ENCODE measurements at places on chromosomes 2 and 18.
A peak's percentile ranks its signal among the peaks of the same experiment; 100 is the strongest.

DNA sequence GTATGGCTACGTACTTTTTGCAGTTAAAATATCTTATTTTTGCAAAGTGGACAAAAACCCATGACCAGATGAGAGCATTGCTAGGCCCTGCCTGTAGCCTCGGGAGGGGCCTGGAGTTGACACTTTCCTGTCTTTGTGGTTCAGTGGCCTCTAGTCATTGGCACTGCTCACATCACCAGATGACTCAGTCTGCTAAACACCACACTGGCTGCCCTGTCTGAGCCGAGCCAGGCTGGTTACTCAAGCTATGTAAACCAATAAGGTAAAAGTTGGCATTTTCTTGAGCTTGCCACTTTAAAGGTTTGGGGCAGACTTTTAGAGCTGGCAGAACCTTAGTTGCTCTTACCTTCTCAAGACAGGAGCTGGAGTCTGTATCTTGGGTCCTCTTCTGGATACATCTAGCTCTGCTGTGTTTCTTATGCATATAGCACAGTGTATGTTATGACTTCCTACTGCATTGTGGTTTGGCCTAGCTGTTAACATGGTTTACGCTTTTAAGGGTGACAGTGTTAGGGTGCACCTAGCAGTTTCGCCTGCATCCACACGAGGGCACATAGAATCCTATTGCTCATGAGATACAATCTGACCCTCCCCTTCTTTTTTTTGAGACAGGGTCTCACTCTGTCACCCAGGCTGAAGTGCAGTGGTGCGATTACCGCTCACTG lies 76.4 kb downstream of the AP1S3 start:
- peak; percentile 17 for DNase-seq

- no peak for DNase-seq
These were observed 108.4 kb downstream of the PRELID3A start for GRCh38 chr18:12516049-12516630.

GRCh38 chr2:183428881-183429280 lies 304.6 kb downstream of the NUP35 start:
- no peak for DNase-seq

DNA sequence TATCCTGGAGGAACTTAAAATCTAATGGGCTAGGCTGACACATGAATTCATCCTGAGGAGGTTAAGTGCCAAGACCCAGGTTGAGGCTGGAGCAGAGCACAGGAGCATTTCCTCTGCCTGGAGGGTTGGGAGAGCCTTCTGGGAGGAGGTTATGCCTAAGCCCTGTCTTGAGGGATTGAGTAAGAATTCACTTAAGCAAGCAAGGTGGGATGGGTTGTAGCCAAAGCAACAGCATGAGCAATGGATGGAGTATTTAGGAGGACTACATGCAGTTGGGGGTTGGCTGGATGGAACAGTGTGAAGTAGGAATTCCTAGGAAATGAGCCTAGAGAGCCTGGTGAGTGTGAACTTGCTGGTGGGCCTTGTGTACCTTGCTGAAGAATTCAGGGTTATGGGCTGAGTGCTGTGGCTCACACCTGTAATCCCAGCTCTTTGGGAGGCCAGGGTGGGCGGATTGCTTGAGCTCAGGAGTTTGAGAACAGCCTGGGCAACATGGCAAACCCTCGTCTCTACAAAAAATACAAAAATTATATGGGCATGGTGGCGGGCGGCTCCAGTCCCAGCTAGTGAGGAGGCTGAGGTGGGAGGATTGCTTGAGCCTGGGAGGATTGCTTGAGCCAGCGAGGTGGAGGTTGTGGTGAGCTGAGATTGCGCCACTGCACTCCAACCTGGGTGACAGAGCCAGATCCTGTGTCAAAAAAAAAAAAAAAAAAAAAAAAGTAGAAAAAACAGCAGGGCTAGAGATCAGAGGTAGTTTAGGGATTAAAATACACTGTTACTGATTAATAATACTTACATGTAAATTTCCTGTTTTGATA lies 22.2 kb downstream of the TANC1 start:
- DNase-seq = no peak

- DNase-seq = no peak
These were observed 1.2 kb upstream of the BCL11A start for GRCh38 chr2:60554646-60555065.

- DNase-seq = peak; percentile 58
These were observed 6.2 kb upstream of the GPR155 start for GRCh38 chr2:174492963-174493431.

DNA sequence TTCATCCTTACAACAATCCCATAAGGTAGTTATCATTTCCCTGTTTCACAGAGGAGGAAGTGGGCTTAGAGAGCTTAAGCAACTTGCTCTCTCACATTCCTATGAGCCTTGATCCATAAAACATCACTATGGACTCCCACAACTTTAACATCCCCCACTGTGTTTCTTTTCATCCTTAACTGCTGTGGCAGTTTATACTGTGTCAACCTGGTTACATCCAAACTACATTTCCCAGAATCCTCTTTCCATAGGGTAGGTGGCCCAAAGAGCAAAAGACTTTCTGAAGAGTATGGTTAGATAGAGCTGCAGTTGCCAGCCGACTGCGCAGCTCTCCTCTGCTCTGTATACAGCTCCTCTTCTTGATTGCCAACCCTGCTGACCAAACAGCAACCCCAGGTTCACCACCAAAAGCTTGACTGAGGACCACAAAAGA lies 22.5 kb downstream of the MAP3K2 start:
- no peak for DNase-seq

DNA sequence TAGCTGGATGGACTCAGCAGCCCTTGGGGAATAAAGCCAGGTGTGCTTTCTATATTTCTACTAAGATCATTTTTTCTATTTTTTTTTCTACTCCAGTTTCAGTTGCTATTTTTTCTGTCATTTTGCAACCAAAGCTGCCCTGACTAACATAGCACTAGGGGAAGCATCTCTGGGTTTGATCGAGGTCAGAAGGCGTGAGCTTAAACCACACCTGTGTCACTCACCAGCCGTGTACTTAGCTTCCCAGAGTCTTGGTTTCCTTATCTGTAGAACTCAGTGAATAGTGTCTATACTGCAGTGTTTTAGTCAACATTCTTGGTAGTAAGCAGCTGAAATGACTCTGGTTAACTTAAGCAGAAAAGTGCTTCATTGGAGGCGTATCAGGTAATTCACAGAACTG lies 489.6 kb upstream of the SPRED2 start:
- DNase-seq = no peak

DNA sequence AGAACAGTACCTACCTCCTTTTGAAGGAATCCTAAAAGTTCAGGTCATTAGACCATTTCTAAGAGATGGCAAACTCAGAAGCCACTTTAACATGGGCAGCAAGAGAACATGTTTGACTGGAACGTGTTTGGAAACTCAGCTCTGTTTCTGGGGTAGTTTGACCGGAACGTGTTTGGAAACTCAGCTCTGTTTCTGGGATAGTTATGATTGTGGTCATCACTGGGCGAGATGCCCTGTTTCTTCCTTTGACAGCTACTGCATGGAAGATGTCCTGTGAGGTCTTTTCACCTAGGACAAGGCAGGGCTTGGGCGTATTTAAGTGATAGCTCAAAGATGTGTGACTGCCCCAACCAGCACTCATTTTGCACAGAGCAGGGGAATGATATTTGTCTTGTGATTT lies 19.9 kb upstream of the SERPINB13 start:
- no peak for DNase-seq

GRCh38 chr2:41869542-41870264 lies 178.1 kb upstream of the PKDCC start:
- DNase-seq = peak; percentile 72

- no peak for DNase-seq
These were observed 235.1 kb downstream of the NCKAP5 start for GRCh38 chr2:133333181-133333580.

- DNase-seq = no peak
These were observed 137.3 kb downstream of the TWIST2 start for GRCh38 chr2:238985041-238985729.

DNA sequence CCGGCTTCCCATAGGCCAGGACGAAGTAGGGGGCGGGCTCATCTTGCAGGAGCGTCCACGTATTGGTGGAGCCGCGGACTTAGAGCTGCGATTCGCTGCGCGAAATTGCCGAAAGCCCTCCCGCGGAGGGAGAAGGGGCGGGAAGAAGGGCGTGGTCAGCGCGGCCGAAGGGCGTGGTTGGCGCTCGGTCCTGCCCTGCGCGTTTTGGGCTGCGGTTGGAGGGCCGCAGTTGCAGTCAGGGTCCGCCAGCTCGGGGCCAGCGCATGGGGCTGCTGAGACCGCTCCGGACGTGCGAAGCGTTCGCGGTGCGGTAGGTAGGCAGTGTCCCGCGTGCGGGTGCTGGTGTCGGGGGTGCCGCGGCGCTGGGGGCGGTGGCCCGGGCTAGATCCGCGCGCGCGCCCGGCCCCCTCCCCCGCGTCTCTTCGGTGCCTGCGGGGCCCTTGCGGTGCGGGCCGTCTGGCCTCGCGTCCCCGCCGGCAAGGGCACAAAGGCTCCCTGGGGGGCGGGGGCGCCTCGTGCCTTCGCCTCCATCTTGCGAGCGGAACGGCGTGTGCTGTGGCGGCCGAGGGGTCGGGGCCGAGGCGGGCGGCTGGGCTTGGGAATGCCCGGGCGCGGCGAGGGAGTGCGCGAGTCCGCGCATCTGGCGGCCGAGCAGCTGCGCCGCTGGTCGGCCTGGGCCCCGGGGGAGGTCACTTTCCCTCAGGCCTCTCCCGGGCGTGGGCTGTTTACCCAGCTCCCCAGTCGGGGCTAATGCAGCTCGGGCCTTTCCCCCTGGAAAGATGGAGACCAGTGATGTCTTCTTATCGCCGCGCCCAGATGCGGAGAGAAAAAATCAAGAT lies at the start of gene CEP68:
TSS of gene CEP68 (plus strand) at position 202 of the 839 bp plus-strand sequence. CDS start 13,029 bp downstream, outside the sequence.
- peak; percentile 96 for DNase-seq

GRCh38 chr2:148642891-148643416 lies 1.6 kb upstream of the EPC2 start:
- no peak for DNase-seq

GRCh38 chr18:45826084-45826483 lies 609 bp downstream of the SIGLEC15 start:
- no peak for DNase-seq

DNA sequence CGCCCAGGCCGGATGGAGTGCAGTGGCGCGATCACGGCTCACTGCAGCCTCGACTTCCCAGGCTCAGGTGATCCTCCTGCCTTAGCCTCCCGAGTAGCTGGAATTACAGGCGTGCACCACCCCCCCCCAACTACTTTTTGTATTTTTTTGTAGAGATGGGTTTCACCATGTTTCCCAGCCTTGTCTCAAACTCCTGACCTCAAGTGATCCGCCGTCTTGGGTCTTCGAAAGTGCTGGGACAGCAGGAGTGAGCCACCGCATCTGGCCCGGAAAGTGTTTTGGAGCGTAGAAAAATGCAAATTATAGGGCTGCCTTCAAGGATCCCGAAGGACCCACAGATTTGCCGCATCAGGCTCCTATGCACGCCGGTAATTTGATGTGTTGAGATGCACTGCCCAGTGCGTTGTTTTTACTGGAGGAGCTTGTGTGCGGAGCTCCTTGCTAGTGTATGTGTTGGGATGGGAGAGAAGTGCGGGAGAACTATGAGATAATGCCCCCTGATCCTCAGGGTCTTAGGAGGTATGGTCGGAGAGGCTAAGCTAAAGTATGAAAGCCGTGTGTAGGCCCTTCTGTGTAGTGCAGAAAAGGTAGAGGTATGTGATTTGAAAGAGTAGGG lies 1.2 kb upstream of the CLASP1 start:
- DNase-seq = no peak

GRCh38 chr2:98385050-98385699 lies 38.9 kb downstream of the CNGA3 start:
- DNase-seq = peak; percentile 51

- no peak for DNase-seq
These were observed 227.4 kb upstream of the COL3A1 start for GRCh38 chr2:188746727-188747126.

DNA sequence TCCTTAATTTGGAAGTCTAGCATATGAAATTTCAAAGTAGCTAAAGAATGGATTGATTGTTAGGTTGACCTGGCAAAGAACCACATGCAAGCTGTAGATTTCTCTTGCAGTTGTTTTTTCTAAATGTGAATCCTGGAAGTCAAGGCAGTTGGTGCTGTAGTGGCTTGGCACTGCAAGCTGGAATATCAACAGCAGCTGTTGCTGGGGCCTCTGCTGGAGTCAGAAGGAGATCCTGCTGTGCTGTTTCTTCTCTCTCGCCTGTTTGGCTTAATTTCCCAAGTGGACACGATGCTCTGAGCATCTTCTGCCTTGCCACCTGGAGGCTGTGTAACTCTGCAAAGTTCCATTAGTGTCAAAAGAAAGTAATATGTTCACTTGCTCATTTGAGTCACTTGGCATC lies 12.6 kb downstream of the PIK3C3 start:
- DNase-seq = no peak

GRCh38 chr2:128369108-128369555 lies 50.5 kb upstream of the HS6ST1 start:
- DNase-seq = no peak

- no peak for DNase-seq
These were observed 15.7 kb upstream of the LYPD6 start for GRCh38 chr2:149314687-149315086.

GRCh38 chr2:211248841-211249240 lies 692.4 kb downstream of the CPS1 start:
- DNase-seq = no peak

- no peak for DNase-seq
These were observed 2.4 kb upstream of the SERPINB10 start for GRCh38 chr18:63905361-63905760.

GRCh38 chr2:158935617-158936016 lies 32.8 kb upstream of the TANC1 start:
- DNase-seq = no peak

DNA sequence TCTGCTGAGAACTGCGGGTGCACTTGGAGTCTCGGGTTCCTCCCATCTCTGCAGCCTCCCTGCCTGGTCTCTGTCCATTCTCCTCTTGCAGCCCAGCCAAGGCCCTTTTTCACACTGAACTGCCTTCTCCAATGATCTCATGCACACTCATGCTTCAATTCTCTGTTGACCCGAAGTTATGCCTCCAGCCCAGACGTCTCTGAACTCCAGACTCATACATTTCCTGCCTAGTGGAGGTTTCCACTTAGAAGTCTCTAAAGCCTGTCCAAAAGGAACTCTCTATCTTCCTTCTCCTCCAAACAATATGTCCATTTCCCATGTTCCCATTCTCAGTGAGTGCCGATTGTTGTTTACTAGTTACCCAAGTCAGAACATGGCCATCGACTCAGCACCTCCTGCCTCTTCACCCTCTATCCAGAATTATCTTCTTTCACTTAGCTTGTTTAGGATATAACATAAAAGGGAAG lies 155.2 kb downstream of the IRS1 start:
- DNase-seq = no peak

DNA sequence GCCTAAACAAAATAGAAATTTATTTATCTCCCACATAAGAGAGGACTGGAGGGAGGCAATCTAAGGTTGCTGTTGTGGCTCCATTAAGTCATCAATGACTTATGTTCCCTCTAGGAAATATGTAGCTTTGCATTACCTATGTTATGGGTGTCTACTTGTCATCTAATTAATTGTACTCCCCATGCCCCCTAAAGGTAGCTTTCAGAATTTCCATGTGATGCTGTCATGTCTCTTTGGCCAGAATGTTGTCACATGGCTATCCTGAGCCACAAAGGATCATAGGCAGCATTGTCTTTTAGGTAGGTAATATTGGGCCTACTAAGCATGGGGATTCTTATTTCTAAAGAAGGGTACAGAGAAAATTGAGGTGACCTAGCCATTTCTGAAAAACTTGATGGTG lies 935.6 kb upstream of the FANCL start:
- no peak for DNase-seq
